ENCODE measurements at places on chromosomes 1 and 21.

- DNase-seq = no peak
Measured at GRCh38 chr1:110634455-110635311, 28.5 kb upstream of the KCNA2 start.

GRCh38 chr21:33162436-33162951, 67.2 kb upstream of the IFNAR2 start:
- peak; percentile 73 for DNase-seq

- DNase-seq = peak; percentile 90
Measured at GRCh38 chr1:158013840-158014730, 20.6 kb downstream of the KIRREL1 start.

GRCh38 chr1:90133133-90133532, 138.2 kb downstream of the ZNF326 start:
- DNase-seq = peak; percentile 80

DNA sequence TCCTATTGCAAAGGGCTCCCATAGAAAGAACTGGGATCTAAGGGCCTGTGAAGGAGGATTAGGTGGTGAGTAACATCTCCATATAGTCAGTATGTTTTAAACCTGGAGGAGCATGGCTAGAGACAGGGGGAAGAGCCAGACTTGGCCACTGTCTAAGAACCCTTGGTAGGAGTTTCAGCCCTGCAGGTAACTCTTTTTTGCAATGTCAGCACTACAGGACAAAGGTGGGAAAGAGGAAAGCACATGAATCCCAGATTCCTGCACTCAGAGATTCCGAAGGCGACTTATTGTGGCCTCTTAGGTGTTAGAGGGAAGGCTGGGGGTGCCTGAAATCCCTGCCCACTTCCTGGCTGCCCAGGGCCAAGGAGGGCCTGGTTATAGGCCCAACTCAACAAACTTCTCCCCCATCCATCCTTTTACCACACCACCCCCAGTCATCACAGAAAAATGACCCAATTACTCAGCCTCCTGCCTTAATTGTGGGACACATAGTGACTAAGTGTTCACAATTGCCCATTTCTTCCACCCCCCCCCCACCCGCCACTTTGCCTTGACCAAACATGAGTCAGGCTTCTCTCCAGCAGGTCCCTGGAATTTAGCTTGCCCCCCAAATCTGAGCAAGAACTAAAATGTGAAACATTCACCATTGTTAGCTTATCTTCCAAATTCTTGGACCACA, 1.9 kb upstream of the NTNG1 start:
- no peak for DNase-seq

DNA sequence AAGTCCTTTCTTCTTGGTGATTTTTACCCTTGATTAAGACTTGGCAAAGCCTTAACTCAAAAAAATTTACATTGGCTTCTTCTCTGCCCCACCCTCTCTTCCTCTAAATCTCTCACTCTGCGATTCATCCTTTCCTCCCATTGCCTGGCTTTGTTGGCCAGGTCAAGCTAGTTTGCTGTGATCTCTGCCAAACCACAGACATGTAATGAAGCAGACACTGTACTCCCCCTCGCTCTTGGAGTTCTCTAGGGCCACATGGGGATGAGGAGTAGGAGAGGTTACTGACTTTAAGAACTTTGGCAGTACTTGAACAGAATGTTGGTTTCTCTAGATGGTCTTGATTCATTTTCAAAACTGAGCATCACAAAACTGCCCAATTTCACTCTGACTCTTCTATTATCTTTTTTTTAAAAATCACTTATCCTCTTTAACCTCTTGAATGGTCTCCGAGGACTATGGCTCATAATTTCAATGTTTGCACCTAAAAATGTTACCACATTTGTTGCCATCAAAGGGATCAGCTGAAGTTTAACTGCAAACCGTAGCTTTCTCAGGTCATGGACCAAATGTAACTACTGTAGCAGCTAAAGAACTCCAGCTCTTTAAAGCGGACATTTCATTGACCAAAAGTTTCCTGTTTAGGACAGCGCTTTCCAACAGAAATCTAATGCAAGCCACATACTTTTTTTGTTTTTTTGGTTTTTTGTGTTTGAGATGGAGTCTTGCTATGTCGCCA, 62.7 kb upstream of the IPO9 start:
- DNase-seq = no peak

DNA sequence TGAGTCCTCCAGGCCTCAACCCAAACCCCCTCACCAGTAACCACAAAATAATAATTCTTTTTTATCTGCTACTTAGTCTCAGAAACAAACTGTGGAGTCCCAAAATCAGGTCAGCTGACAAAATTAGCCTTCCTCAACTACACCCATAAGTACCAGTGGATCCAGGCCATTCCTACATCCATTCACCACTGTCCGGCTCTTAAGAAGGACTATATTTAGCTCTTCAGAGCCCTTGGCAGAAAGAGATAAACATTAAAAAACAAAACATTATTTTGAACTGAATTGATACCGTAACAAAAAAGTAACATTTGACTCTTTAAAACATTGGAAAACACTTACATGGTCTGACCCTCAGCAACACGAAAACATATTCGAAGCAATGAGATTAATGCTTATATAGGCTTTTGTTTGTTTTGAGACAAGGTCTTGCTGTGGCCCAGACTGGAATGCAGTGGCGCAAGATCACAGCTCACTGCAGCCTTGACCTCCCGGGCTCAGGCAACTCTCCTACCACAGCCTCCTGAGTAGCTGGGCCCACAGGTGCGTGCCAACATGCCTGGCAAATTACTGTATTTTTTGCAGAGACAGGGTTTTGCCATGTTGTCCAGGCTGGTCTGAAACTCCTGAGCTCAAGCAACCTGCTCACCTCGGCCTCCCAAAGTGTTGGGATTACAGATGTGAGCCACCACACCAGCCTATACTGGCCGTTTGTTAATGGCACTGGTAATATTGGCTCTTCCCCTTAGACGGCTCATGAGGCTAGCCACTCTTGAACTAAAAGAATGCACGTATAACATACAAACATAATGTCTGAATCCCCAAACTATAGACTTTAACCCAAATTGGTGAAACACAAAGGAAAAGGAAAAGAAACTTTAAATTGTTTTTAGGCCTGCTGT, 330.7 kb downstream of the SMYD3 start:
- DNase-seq = no peak

- no peak for DNase-seq
Measured at GRCh38 chr1:203720242-203720641, 44.7 kb upstream of the LAX1 start.

- DNase-seq = no peak
Measured at GRCh38 chr1:207972337-207972736, 61.4 kb upstream of the CD34 start.

GRCh38 chr1:172442404-172442803, 1.5 kb downstream of the PIGC start:
- no peak for DNase-seq

DNA sequence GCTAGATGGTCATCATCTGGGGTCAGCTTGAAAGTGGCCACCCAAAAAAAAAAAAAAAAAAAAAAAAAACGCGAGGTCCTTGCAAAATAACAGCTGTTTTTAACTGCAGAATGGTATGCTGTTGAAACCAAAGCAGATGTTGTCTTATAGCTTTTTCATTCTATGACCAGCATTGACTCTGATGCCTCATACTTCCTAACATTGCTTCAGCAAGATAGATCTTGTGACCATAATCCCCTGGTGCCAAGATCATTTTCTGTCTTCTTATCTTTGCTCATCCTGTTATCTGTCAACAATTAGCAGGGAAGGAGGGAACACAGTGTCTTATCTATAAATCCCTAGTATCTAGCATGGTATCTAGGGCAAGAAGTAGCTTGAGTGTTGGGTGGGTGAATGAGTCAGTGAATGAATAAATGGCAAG, 181.5 kb downstream of the PLPP3 start:
- DNase-seq = no peak

GRCh38 chr1:246971090-246971721, 36.7 kb downstream of the ZNF695 start:
- DNase-seq = peak; percentile 62

DNA sequence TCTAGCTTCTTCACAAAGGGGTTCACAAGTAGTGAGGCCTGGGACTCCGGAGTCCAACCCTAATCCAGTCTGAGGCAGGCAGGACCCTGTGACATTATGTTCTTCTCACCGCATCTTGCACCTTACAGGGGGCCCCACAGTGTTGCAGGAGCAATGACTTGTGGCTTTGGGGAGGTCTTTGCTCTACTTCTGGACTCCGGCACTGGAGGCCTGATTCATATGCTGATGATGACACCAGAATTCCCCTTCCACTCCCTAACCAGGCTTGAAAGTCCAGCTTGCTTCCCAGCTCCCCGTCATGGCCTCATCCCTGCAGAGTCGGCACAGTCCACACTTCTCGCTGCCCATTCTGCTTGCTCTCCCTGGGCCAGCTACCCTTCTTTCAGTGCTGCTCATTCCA, 96.3 kb upstream of the SLC44A3 start:
- no peak for DNase-seq

GRCh38 chr1:214281021-214281719, at the start of gene SMYD2:
SMYD2 (plus strand) TSS chr1:214281159; CDS start chr1:214281255, 96 bp downstream.
- DNase-seq = peak; percentile 78

DNA sequence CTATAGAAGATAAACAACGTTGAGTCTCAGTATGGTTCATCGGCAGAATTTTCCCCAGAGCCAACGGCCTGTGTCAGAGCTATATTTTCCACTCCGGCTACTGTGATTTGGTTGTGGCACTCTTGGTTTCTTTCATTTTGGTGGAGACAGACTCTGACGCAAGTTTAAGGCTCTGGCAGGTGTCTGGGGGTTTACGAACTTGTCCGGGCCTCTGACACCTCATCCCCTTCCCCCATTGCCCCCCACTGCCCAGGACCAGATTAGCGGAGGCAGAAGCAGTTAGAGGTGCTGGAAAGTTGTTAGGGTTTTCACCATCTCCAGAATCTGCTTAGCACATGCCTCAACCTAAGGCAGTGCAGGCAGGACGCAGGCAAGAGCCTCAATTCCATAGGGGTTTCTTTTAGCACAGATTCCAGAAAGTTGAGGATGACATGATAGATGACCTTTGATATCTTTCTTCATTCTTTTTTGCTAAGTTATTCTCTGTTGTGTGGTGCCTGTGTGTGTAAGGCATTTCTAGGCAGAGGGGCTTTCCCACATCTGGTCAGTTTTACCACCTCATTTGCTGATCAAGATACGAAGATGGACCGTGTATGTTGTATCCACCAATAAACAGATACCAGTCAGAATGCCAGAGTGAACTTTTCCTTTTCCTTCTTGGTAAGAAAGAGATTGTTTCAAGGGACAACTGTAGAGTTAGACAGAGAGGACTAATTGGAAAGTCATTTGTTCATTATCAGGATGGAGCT, 18.4 kb upstream of the IL10 start:
- no peak for DNase-seq

GRCh38 chr1:200445213-200445612, 35.4 kb upstream of the ZNF281 start:
- DNase-seq = no peak

GRCh38 chr1:212686069-212686468, 13.6 kb downstream of the BATF3 start:
- no peak for DNase-seq

- peak; percentile 75 for DNase-seq
Measured at GRCh38 chr1:33094971-33095604, 14.1 kb downstream of the AZIN2 start.

DNA sequence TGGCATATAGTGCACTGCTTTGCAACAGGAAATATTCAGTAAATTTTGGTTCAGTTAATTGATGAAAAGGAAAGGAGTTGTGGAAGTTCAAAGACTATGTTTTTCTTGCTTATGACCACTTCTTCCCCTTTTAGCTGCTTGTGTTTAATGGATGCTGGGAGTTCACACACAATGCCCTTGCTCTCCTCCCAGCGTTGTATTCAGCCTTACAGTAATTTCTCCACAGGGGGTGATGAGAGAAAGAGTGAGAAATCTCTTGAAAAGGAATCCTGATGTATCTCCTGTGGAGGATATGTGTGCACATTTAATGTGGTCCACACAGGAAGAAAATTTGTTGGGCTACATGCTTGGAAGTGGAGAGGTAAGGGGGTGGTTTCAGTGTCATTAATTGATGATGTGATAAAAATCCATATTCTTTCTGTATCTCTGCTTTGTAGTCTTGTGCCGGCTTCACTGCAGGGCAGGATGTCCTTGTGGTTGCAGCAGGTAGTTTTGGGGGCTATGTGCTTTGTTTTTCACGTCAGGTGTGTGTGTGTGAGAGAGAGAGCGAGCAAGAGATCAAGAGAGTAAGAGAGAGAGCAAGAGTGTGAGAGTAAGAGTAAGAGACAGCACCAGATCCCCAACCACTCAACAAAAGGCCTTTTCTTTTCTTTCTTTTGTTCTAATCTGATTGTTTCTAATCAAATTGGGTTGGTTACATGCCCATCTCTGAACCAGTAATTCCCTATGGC, 204.4 kb downstream of the RWDD3 start:
- peak; percentile 53 for DNase-seq

- peak; percentile 49 for DNase-seq
Measured at GRCh38 chr1:227447531-227447990, 115.8 kb upstream of the ZNF678 start.

GRCh38 chr1:226985239-226985838, 45.2 kb downstream of the COQ8A start:
- DNase-seq = no peak

- no peak for DNase-seq
Measured at GRCh38 chr1:111920221-111921024, 69.0 kb downstream of the KCND3 start.

GRCh38 chr1:232334246-232334645, 295.7 kb downstream of the SIPA1L2 start:
- no peak for DNase-seq

DNA sequence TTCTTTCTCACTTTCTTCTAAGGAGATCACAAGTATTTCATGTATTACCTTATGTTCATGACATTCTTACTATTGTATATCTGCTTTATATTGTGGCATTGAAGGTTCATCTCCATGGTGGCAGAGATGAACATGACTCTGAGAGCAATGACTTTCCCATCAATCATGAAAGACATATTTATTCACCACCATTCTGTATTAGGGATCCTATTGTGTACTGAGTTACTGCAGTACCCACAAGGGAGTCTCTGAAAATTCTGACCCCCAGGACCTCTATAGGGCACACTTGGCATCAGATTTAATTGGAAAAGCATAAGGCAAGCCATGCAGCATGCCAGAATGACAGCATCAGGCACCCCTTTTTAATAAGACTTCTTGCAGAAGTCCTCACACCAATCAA, 21.9 kb upstream of the C21orf91 start:
- no peak for DNase-seq
